ENCODE measurements at places on chromosomes 4 and X.

DNA sequence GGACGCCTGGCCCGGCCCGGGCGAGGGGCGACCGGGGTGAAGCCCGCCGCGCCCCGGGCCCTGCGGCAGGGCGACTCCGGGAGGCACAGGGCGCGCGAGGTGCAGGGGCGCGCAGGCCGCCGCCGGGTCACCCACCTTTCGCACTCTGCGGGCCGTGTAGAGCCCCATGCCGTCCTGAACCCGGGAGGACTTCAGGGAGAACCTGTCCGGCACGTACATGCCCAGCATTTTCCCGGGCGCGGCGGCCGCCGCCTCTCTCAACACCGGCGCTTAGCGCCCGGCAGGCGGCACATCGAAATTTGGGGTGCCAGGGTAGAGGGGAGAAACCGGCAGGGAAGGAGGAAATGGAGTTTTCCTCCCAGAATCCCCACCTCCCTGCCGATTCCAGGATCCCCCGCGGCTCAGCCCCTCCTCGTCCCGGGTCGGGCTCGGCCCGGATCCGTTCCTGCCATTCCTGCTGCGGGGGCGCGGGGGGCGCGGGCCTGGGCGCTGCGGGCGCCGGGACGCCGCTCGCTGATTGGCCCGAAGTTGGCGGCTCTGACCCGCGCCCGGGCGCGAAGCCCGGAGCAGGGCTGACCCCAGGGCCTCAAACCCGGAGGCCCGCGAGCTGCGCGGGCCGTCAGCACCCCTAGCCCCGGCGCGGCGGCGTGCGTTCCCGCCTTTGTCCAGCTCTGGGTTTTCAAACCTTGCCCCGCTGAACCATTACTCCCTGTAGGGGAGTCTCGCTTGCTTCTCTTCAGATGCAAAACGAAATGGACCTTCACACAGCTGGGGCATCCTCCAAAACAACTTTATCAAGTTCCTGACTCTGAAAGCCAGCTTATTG is at the start of gene PRDM5:
Gene PRDM5 (minus strand): TSS at position 346 of the 826 bp plus-strand sequence. CDS start 118 bp downstream, at position 228.
- no peak for DNase-seq

DNA sequence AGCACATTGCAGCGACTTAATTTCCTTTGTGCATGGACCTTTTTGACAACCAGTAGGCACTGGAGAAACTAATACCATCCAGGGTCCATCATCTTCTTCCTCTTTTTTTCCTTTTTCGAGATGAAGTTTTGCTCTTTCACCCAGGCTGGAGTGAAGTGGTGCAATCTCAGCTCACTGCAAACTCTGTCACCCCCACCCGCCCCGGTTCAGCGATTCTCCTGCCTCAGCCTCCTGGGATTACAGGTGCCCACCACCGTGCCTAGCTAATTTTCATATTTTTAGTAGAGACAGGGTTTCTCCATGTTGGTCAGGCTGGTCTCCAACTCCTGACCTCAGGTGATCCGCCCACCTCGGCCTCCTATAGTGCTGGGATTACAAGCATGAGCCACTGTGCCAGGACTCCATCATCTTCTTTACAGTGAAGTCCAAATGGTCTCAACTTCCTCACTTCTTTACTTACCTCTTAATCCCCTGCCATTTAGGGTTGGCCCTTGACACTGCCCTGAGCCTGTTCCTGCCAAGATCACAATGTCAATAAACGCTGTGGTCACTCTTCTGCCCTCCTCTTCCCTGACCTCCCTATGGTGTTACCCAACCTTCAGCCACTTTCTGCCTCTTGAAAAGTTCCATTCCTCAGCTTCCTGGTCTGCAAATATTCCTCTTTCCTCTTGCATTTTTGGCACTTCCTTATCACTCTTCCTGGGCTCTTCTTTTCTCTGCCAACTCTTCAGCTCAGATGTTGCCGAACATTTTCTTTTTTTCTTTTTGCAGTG is 119.8 kb upstream of the SLC34A2 start:
- no peak for DNase-seq

DNA sequence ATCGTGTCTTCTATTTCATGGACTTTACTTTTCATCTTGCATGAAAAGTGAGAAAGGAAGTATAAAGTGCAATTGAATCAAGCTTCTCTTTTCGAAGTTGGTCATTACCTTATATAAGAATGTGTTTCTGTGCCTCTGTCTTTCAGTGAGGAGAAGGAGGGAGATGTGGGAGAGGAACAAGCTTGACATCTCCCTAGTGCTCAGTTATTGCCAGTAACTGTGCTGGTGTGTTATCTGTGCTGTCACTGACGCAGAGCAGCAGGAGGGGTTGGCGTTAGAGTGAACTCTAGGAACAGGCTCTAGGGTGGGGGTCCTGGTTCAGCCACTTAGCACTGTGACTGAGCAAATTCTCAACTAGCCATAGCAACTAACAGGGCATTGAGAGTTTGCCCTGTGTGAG is 34.0 kb upstream of the TBC1D9 start:
- no peak for DNase-seq

DNA sequence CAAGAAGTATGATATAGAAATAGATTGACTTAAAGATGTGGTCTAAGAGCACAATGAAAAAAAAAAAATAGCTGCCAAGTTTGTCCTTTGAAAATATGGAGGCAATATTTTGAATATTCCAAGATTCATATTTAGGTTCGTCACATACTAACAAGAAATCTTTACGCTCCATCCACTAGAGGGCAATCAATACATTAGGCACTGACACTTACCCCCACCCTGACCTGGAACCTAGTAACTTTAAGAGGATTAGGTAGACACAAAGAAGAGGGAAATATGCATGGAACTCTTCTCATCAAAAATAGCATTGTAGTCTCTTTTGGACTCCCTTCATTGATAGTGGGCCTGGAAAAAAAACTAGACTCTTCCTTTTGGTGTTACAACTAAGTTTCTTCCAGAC is 1108.1 kb downstream of the PCDH19 start:
- no peak for DNase-seq

DNA sequence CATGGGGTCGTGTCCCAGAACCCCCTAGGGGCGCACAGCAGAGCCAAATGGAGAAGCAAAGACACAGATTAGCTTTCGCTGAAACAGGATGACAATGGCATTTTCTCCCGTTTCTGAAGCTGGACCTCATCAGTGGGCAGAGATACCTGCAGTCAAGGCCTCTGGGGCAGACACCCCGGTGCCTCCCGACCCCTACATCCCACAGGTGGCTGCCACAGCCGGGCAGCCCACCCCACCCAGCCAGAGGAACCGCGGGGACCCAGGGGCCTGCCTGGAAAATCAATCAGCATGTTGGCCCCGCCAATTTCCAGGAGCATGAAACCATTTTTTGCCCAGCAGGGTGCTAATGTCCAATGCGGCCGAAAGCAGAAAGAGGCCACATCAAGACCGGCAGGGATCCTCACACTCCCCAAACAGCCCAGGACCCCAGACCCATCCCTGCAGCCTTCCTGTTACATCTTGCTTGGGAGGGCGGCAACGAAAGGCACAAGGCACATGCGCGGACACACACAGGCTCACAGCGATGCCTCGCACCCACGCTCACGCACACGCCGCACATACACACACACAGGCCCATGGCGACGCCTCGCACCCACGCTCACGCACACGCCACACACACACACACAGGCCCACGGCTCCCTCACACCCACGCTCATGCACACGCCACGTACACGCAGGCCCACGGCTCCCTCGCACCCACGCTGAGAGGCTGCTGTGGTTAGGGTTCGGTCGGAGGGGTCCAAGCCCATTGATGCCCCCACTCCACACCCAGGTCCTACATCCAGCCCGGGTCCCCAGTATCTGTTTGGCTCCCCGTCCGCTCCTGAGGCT is 130.6 kb upstream of the NKX1-1 start:
- no peak for DNase-seq

- DNase-seq = no peak
Measured at GRCh38 chrX:49287665-49288064, 15.8 kb upstream of the GAGE10 start.

- DNase-seq = no peak
Measured at GRCh38 chrX:40628506-40628905, 5.3 kb downstream of the MPC1L start.

DNA sequence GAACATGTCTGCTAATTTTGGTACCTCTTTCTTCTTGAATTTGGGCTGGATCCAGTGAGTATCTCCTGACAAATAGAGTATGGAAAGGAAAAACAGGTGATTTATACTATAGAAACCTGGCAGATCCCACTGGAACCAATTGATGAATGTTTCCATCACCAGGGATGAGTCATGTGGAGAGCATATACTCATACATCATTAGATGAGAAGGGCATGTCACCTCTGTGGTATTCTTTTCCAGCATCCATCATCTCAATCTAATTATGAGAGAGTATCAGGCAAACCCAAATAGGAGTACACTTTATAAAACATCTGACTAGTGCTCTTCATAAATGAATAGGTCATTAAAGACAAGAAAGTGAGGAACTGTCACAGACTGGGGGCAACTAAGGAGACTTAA is 90.7 kb downstream of the CLDN22 start:
- no peak for DNase-seq

GRCh38 chrX:65607070-65607742 is 60.2 kb upstream of the MSN start:
- DNase-seq = no peak

- peak; percentile 31 for DNase-seq
Measured at GRCh38 chr4:182338063-182338462, 94.9 kb downstream of the TENM3 start.

- DNase-seq = no peak
Measured at GRCh38 chrX:74408304-74408703, 13.0 kb upstream of the SLC16A2 start.

DNA sequence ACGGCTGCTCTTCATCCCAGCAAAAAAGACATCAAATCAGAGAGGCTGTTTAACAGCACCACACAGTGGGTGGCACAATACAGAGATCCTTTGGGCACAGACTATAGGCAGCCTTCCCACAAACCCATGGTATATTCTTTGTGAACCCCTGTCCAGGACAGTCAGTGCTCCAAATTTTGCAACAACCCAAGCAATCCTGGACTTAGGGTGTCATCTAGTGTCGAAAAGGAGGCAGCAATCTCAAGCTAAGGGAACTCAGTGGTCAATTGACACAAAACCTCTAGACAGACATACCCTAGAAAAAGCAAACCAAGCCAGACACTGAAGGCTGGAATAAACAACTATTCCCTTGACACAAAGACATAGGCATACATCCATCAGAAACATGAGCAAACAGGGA is 137.4 kb downstream of the BMP15 start:
- no peak for DNase-seq

DNA sequence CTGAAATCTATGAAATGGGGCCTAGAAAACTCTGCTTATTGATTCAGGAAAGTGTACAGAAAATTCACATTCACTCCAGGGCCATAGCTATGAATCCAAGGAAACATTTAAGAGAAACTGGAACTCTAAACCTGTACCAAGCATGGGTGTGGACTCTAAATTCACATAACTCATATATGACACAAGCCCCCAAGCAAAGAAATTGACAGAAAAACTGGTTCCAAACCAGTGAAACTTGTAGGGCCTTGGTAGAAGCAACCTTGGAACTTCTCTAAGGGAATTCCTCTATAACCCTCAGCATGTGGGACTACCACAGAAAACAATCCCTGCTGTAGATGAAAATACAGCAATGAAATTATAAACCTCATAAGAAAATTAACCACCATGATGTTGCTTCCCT is 106.6 kb upstream of the NRK start:
- DNase-seq = no peak

- DNase-seq = no peak
Measured at GRCh38 chr4:53963336-53963735, 101.1 kb downstream of the CHIC2 start.

GRCh38 chrX:66635360-66635759 is 3.5 kb downstream of the EDA2R start:
- DNase-seq = peak; percentile 82

GRCh38 chrX:77949840-77950239 is 19.6 kb downstream of the PGAM4 start:
- no peak for DNase-seq

GRCh38 chr4:135724421-135724820 is 1522.8 kb upstream of the PABPC4L start:
- no peak for DNase-seq

DNA sequence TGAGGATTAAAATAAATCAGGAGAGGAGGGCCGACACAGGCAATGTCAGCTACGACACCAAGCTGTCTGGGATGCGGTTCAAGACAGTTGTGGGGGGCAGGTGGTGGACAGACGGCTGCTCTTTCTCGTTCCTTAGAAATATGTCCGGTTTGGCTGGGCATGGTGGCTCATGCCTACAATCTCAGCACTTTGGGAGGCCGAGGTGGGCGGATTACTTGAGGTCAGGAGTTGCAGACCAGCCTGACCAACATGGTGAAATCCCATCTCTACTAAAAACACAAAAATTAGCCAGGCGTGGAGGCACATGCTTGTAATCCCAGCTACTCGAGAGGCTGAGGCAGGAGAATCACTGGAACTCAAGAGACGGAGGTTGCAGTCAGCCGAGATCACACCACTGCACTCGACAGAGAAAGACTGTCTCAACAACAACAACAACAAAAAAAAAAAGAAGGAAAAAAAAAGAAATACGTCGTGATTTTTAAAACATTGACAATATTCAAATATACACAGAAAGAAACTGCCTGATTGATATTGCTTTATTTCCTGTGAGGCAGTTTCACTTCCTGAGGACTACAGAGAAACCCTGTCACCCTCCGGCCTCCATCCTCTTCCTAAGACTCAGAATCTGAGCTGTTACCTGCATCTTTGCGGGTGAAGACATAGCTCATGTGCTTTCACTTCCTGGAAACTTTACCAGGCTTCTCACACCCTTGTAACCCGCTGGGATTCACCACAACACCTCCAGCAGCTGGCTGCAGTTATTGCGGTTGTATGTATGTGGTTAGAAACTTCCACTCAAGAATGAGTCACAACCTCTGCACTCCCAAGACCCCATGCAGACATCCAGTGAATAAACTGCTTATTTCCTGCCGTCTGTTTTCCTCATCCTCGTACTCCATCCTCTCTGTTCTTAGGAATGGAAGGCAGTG is 63.8 kb upstream of the STS start:
- peak; percentile 86 for DNase-seq

- peak; percentile 51 for DNase-seq
Measured at GRCh38 chr4:1746265-1746691, 25.0 kb downstream of the TACC3 start.

- peak; percentile 83 for DNase-seq
Measured at GRCh38 chr4:151484396-151485102, 75.6 kb downstream of the FHIP1A start.

GRCh38 chr4:185502386-185502785 is 30.9 kb upstream of the CCDC110 start:
- DNase-seq = no peak

GRCh38 chr4:34721835-34722234 is 1522.5 kb downstream of the ARAP2 start:
- no peak for DNase-seq

GRCh38 chrX:24017674-24018073 is 9.3 kb downstream of the KLHL15 start:
- DNase-seq = no peak

- no peak for DNase-seq
Measured at GRCh38 chrX:153984351-153985178, 12.0 kb downstream of the TMEM187 start.

- no peak for DNase-seq
Measured at GRCh38 chr4:120616-121015, 3.7 kb upstream of the ZNF718 start.

- DNase-seq = no peak
Measured at GRCh38 chr4:167117273-167117672, 117.0 kb downstream of the SPOCK3 start.

GRCh38 chrX:72573158-72573511 is 492 bp upstream of the HDAC8 start:
- no peak for DNase-seq

All from RCC 7860 (cell line).